ENCODE measurements at places on chromosomes 4 and X.

- DNase-seq: no peak
These were observed 527.0 kb downstream of the RAB28 start for GRCh38 chr4:12957108-12957507.

DNA sequence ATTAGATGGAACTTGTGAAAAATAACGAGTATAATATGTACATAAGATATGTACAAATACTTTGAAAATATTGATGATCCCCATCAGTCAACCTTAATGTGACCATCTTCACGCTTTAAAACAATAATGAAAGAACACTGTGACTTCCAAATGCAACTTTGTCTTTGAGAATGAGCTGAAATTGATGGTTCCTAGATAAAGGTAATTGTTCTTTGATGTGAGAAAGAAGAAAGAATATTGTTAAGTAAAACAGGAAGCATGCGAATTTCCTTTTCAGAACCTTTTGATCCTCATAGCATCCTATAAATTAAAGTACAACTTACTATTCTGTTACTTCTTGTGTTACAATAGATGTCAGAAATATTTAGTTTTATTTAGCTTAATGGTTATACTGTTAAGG lies 22.2 kb downstream of the IL2 start:
- no peak for DNase-seq

- DNase-seq: no peak
These were observed 113.6 kb downstream of the NFKB1 start for GRCh38 chr4:102614801-102615200.

GRCh38 chr4:139786494-139787354 lies 121.1 kb downstream of the MGST2 start:
- no peak for DNase-seq

DNA sequence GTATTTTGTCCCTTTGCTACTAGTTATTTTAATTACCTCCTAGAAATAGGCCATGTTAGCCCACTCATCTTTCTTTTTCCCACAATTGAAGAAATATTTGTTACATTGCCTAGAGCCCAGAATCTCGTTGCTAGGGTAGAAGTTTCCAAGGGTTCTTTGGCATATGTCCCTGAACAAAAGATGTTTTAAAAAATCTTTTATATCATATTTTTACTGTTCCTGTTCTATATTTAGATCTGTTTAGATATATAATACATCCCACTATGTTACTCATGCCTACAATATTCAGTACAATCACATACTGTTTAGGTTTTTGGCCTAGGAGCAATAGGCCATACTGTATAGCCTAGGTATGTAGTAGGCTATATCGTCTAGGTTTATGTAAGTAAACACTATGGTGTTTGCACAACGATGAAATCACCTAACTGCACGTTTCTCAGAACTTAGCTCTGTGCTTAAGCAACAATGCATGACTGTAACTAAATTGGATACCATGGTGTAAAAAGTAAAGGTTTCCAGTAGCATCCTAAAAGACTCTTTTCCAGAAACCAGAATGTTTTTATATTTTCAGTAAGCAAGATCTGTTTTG lies 236.0 kb upstream of the SLIT2 start:
- no peak for DNase-seq

GRCh38 chr4:104983615-104984179 lies 163.0 kb upstream of the TET2 start:
- DNase-seq: no peak

- DNase-seq: no peak
These were observed 431.8 kb downstream of the PPARGC1A start for GRCh38 chr4:23458054-23458453.

GRCh38 chr4:12447451-12447850 lies 1018.8 kb upstream of the HS3ST1 start:
- DNase-seq: no peak

DNA sequence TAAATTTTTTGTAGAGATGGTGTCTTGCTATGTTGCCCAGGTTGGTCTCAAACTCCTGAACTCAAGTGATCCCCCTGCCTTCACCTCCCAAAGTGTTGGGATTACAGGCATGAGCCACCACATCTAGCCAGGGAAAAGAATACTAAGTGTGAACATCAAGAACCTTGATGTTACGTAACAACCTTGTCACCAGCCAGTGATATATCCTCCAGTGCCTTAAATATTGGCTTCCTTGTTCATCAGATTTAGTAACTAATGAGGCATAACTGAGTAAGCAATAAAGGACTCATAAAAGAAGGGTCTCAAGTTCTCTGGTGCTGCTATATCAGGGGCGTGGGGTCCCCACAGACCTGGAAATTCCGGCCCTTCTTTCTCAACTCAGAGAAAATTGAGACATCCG lies 60.5 kb upstream of the ENPEP start:
- no peak for DNase-seq

DNA sequence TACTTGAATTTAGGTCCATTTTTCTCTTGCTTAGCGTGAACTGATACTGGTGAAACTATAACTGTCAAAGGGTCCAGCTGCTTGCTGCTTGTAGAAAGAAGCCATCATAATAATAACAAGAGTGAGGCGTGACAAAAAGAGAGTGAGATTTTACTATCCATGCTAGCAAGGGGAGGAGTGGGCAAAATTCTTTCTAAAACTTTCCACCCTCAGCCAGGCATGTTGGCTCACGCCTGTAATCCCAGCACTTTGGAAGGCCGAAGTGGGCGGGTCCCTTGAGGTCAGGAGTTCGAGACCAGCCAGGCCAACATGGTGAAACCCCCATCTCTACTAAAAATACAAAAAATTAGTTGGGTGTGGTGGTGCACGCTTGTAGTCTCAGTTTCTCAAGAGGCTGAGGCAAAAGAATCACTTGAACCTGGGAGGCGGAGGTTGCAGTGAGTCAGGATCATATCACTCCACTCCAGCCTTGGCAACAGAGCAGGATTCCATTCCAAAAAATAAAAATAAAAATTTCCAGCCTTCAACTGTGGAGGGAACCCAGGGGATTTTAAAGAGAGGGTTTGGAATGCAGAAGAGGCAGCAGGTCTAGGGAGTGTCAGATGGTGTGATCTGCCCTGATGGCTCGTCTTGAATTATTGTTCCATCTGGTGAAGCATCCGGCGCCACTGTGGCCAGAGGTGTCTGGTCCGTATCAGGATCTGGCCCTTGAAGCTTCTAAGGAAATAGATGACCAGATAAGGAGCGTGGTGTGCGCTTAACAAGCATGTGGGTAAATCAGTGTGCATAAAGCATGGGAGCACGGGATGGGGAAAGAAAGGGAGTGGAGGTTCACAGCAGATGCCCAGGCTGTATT lies 51.8 kb downstream of the LRP2BP start:
- no peak for DNase-seq

- peak; percentile 2 for DNase-seq
These were observed 233.6 kb upstream of the RPS6KA3 start for GRCh38 chrX:20500171-20500865.

DNA sequence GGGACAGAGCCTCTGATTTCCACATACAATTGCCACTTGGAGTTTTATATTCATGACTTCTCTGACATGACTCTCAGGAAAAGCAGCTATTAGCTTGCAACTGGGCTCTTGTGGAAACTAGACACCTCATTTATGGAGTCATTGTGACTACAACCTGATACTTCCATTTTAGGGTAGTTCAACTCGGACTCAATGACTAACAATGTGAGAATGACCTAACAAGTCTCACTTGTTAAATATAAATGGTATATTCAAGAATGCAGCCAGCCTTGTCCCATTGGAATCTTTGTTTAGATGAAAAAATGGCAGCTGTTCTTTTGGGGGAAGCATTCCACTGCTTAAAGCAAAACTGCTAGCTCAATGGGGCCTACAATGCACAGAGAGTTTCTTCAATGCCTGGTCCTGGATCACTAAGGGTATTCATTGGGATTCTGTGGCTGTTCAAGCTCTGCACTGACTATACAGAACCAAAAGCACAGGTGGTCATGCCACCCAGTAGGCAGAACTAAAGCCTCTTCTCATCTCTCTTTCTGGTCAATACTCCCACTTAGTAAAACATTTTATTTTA lies 36.5 kb upstream of the GLRA3 start:
- DNase-seq: no peak

- DNase-seq: no peak
These were observed 40.3 kb upstream of the STIM2 start for GRCh38 chr4:26820346-26820745.

- no peak for DNase-seq
These were observed 1213.3 kb downstream of the C4orf33 start for GRCh38 chr4:130309221-130309620.

DNA sequence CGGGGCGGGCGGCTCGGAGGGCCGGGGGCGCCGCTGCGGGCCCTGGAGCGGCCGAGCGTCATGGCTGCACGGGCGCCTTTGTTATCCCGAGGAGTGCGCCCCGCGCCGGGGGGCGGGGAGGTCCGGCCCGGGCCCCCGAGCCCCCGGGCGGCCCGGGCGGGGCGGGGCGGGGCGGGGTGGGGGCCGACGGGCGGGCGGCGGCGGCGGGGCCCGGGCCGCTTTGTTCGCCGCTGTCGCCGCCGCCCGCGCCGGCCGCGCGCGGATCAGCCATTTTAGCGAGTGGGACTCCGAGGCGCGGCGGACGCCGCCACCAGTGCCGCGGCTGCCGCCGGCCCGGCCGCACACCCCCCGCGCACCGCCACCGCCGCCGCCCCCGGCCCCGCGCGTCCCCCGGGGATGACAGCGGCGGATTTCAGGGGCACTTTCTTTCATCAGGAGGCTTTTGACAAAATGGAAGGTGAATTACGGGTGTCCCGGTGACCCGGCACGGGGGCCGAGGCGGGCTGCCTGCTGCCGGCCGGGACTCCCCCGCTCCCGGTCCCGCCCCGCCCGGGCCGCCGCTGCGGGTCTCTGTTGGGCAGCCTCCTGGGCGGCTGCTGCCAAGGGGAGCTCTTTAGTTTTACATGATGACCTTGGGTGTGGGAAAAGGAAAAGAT lies 1.2 kb downstream of the HMGB3 start:
- DNase-seq: no peak

DNA sequence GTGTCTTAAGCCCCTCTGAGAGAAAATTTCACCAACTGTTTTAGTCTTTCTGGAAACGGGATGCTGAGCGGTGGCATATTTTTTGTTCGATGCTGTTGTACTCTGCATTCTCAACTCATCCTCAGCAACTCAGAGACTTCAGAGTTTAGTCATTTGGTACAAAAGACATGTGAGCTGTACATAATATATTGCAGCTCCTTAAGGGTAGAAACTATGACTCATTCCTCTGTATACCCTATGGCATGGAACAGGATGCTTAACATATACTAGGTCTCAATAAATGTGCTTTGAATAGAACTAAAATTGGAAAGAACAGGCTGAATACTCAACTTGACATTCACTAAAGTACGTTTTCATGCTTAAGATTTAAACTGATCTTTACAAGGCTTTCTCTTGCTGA lies 130.5 kb upstream of the SLITRK2 start:
- no peak for DNase-seq

Data from SK-MEL-5 (cell line).